Osteocyte (in vitro differentiated cells): ENCODE measurements at places on chromosomes 7 and 10. TPM values are rescaled to one million over a fixed set of nuclear protein-coding genes. Genes with fewer than 3 reads are reported as not detected.

DNA sequence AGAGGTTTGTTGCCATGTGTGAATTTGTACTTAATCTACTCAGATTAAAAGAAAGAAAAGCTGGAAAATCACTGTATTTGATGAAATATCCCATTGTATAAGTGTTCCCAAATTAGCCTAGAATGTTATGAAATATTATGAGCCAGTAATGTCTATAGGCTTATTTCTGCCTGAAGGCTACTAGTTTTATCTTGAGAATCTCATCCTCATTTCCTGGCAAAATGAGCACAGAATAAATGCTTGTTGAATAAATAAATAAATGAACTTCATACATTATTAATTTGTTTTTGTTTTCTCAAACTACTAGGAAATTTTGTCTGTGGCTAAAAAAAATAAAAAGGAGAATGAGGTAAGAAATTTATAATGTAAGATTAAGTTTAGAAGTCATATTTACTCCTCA is 25.5 kb downstream of the HELLS start:
- H3K27ac ChIP-seq: no peak overlapping the region
- no peaks in the 10 kb centered on the region for H3K27me3 ChIP-seq
- peaks cover 14% of the 10 kb centered on the region for H3K36me3 ChIP-seq
- H3K4me3 ChIP-seq: no peak overlapping the region
- H3K4me1 ChIP-seq: no peaks in the 10 kb centered on the region

The CPA5 gene
- 0.51 TPM in 1 of 2 replicates, not detected in the other for total RNA-seq

GRCh38 chr10:35328404-35329037 is 7.8 kb upstream of the CCNY start:
- H3K36me3 ChIP-seq: peaks cover 6% of the 10 kb centered on the region
- H3K4me3 ChIP-seq: no peak overlapping the region
- no peak for DNase-seq
- no peaks in the 10 kb centered on the region for H3K27me3 ChIP-seq
- H3K4me1 ChIP-seq: peaks cover 21% of the 10 kb centered on the region

GRCh38 chr7:103119791-103120291 is 29.1 kb downstream of the NAPEPLD start:
- peaks cover 12% of the 10 kb centered on the region for H3K36me3 ChIP-seq
- no peak overlapping the region for H3K27ac ChIP-seq
- H3K27me3 ChIP-seq: no peaks in the 10 kb centered on the region
- peaks cover 8% of the 10 kb centered on the region for H3K4me1 ChIP-seq
- DNase-seq: no peak

The CCL24 gene
- not detected in 2 replicates for total RNA-seq

DNA sequence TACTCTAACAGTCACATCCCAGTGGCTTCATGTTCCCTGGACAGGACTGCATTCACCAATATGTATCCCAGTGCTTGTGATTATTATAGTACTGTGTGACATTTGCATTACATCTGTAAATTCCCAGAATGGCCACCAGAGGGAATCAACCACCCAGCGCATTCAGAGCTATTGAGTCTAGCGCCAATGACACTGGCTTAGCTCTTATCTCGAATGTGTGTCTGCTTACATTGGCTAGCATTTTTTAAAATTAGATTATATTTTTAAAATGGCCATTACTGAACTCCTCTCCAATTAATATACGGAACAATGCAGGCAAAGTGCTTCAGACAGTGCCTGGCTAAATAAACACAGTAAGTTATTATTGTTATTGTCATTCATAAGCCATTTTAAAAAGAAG is 36.3 kb downstream of the TRIL start:
- H3K27me3 ChIP-seq: peaks cover 20% of the 10 kb centered on the region
- H3K4me3 ChIP-seq: no peak overlapping the region
- no peak overlapping the region for H3K27ac ChIP-seq
- H3K4me1 ChIP-seq: peaks cover 7% of the 10 kb centered on the region
- H3K36me3 ChIP-seq: no peaks in the 10 kb centered on the region
